A673 (cell line): ENCODE measurements at places on chromosomes 4 and X. TPM values are rescaled to one million over a fixed set of nuclear protein-coding genes. Genes with fewer than 3 reads are reported as not detected.

- no peak for DNase-seq
Observed at GRCh38 chr4:6063684-6064083, 45.5 kb upstream of the C4orf50 start.

DNA sequence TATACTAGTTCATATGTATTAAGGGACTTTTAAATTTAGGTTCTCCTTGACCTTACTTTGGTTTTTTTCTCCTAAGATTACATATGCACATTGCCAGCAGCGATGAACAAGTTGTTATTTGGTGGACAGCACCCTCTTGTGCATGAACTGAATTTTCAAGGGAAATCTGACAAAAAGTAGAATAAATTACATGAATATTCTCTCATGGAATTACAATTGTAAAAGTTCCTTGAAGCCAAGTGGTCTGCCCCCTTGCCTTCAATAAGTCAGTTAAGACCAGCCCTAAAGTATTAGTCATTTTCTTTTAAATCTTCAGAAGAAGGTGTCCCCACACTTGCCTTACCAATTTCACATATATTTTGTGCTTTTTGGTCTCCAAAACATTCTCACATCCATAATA, 30.7 kb upstream of the SMARCA5 start:
- peak; percentile 68 for DNase-seq

- no peak for DNase-seq
Observed at GRCh38 chr4:142452161-142452855, 393.8 kb downstream of the INPP4B start.

DNA sequence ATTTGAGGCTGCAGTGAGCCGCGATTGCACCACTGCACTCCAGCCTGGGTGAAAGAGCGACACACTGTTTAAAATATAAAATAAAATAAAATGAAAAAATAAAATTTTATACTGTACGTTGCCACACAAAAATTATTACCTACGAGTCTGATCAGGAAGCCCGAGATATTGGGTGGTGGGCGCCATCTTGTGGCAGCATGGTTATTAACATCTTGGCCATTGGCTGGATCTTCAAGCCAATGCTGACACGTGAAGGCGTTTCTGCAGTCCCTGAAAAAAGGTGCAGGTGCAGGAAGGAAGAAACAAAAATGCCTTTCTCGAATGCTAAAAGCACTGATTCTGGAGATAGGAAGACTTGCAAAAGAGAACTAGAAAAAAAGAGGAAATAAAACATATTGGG, 4.9 kb upstream of the TLR8 start:
- peak; percentile 56 for DNase-seq

ADGRG4 gene
- total RNA-seq: not detected in 2 replicates

- DNase-seq: no peak
Observed at GRCh38 chr4:90122355-90122748, 4.8 kb upstream of the CCSER1 start.

CLIC2 gene
- total RNA-seq: 1.7 and 2.7 TPM in 2 replicates

GRCh38 chr4:25509646-25510045, 132.6 kb downstream of the ANAPC4 start:
- DNase-seq: peak; percentile 17

- peak; percentile 94 for DNase-seq
Observed at GRCh38 chr4:29336861-29337260, 1383.3 kb upstream of the PCDH7 start.

GRCh38 chrX:139862208-139862607, 70.6 kb downstream of the ATP11C start:
- DNase-seq: no peak

DNA sequence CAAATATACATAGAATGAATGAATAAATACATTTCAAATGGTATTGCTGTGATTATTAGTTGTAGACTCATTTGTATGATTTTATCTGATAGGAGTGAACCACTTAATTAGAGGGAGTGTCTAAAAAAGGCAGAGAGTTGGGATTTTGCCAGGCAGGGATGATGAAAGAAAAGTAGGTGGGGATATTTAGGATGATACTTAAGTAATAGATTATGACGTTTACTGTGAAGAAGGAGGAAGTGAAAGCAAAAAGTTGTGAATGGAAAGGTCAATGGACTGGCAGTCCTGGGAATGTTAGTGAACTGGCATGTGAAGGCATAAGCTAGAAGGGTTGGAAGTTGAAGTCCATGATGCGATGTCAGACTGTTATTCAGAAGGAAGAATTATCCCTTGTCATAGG, 917.1 kb downstream of the RAPGEF2 start:
- DNase-seq: peak; percentile 5

GRCh38 chr4:145387079-145387478, 94.6 kb upstream of the SMAD1 start:
- DNase-seq: no peak

DNA sequence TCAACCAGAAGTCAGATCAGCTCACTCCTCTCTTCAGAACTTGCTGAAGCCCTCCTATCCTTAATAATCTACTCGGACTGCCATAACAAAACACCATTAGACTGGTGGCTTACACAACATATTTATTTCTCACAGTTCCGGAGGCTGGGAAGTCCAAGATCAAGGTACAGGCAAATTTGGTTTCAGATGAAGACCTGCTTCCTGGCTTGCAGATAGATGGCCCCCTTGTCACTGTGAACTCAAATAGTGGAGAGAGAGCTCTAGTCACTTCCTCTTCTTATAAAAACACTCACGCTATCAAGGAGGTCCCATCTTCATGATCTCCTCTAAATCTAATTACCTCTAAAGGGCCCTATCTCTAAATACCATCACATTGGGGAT, 125.1 kb downstream of the CAMK2D start:
- no peak for DNase-seq

GRCh38 chr4:153248641-153249198, 44.5 kb downstream of the TRIM2 start:
- no peak for DNase-seq

DNA sequence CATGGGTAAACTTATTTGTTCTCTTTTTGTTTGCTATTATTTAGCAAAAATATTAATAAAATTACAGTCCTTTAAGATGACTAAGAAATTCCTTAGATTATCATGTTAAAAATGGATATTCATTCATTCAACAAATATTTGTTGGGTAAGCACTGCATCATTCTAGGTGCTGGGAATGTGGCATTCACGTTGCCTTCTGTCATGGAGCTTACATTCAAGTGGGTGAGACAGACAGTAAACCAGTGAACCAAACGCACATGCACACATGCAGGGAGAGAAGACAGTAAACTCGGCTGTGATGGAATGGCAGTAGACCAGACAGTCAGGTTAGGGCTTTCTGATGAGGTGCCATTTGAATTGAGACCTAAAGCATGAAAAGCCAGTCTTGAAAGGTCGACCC, 91.8 kb downstream of the STOX2 start:
- DNase-seq: no peak

JCHAIN gene
- total RNA-seq: not detected in 2 replicates

- no peak for DNase-seq
Observed at GRCh38 chrX:150773117-150773516, 79.9 kb downstream of the MTMR1 start.

PDLIM3 gene
- 0.66 TPM in 1 of 2 replicates, not detected in the other for total RNA-seq

DNA sequence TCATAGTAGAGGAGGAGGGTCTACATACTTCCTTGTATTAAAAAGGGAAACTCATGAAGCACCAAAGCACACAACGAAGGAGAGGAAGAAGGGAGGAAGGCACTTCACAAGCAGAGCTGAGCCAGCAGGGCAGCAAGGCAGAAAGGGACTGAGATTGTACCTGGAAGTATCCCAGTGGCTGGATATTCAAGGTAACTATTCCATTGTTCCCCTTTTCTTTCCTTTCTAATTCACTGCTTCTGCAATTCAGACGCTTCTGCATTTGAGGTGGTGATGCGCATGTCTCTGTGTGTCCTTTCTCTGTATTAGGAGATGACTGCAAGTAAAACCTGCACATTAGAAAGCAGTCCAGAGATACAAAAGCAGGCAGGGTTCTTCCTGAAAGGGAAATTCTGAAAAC, 54.9 kb downstream of the UBQLN2 start:
- no peak for DNase-seq

- no peak for DNase-seq
Observed at GRCh38 chr4:1226598-1226997, 22.3 kb downstream of the CTBP1 start.

SLC2A9 gene
- not detected in 2 replicates for total RNA-seq

DNA sequence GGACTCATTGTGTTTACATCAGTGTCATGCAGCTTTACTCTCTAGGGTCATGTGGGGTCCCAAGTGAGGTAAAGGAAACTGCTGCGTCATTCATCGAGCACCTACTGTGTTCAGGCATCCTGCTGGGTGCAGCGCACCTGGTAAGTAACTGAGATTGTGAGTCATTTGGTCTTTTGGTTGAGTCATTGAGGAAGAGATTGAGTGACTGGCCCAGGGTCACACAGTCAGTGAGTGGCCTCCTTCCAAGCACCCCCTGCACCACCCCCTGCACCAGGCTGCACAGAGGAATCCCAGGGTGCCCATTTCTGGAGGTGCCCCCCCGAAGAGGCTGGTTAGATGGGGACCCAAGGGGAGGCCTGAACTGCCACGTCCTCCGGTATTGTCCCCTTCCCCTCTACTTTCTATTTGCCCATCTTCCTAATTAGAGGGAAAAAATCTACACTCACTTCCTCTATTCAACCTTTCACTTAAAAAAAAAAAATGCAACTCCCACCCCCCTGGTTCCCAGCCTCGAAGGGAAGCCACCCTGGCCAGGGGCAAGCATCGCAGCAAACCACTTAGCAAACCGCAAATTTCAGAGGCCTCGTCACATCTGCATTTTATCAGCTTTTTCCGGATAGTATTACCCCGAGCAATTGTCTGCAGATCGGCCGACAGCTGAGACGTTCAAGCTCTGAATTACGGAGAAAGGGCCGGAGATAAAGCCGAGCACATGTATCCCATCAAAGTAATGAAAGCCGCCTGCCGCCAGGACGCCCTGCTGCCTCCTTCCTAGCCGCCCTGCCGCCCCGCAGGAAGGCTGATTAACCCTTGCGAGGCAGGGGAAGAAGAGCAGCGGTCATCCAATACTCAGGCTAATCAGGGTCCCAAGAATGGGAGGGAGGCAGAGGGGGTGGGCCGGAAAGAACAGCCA, 96.3 kb upstream of the MSX1 start:
- peak; percentile 83 for DNase-seq

DIAPH2 gene
- 10.4 and 11.3 TPM in 2 replicates for total RNA-seq

GRCh38 chrX:152806035-152806434, 24.5 kb downstream of the CETN2 start:
- peak; percentile 9 for DNase-seq

GRCh38 chr4:189124149-189124758, 816.4 kb upstream of the FRG1 start:
- DNase-seq: peak; percentile 42

DNA sequence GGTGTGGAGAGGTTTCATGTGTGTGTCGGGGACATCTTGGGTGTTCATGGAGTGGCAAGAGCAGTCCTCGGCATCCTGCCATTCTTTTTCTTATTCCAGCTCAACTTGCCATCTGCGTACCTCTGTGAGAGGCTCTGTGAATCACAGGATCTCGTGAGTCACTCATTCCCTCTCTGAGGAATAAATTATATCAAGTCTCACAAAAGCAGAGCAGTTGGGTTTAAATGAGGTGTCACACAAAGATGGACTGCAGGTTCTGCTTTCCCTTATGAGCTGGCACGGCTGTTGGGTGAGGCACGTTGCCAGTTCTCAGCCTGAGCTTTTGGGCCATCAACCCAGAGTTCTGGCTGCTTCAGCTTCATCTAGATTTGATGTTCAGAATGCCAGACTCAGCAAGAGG, 6.8 kb upstream of the OCIAD2 start:
- peak; percentile 82 for DNase-seq

DNA sequence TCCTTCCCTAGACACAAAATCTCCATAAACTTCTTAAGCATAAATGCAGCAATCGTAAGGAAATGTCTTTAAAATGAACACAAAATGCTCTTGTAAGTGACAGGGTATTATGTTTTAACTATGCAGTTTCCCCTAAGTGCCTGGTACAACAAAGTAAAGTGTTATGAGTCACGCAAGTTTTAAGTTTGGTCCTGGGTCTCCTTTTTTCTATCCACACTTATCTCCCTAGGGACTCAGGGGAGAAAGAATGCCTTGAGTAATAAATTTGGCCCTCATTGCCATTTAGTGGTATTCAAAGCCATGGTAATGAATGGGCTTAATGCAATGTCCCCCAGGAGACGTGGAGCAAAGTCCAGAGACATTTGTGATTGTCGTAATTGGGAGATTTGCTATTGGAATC, 149.1 kb downstream of the MAGEB17 start:
- DNase-seq: peak; percentile 51

- no peak for DNase-seq
Observed at GRCh38 chrX:104281564-104281963, 26.8 kb upstream of the ESX1 start.

- no peak for DNase-seq
Observed at GRCh38 chrX:129785160-129785947, 5.6 kb downstream of the SASH3 start.

DNA sequence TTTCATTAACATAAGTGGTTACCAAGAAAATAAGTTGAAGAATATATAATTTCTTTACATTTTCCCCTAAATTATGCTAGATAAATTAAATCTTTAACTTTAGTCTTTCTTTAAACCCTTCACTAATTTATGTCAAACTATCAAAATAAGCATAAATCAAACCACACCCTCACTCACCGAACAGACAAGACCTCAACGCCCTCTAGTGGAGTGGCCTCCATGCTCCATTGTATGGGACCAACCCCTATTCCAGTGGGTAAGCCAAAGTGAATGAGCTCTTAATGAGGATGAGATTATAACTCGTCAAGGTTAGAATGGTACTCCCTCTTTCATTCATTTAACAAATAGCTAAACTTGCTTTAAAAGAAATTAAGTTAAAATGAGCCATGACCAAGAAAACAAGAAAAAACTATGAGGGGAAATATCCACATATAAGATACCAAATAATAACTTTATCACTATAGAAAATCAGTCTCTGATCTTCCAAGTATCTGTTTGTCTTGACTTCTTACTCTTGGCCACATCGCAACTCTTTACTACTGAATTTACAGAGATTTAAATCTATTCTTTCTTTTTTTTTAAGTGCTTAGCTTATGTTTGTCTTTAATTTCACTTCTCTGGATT, 15.6 kb upstream of the BBS12 start:
- DNase-seq: peak; percentile 81

- no peak for DNase-seq
Observed at GRCh38 chr4:8283631-8284121, 14.1 kb downstream of the HTRA3 start.

TMEM144 gene
- 2.2 and 4.0 TPM in 2 replicates for total RNA-seq

- DNase-seq: no peak
Observed at GRCh38 chrX:47162927-47163583, 18.0 kb downstream of the RBM10 start.

DNA sequence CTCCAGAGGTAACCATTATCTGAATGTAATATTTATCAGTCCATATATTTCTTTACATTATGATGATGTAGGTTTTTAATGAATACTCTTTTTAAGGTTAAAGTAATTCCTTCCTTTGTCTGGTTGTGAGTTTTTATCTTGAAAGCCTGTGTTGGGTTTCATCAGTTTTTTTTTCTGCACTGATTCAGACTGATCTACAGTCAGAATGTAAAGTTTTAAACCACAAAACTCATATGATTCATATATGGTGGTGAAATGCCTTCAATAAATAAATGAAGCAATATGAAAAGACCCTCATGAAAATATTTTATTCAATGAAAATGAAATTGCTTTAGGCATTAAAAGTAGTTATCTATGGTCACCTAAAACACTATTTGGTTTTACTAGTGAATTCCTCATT, 47.1 kb downstream of the SORBS2 start:
- no peak for DNase-seq

GRCh38 chr4:107988763-107989035, 990 bp upstream of the HADH start:
- no peak for DNase-seq
